Urinary bladder (tissue), 4 donors: ENCODE measurements at places on chromosomes 12 and 14. TPM values are rescaled to one million over a fixed set of nuclear protein-coding genes. Genes with fewer than 3 reads are reported as not detected.

- no peak for DNase-seq
Measured at GRCh38 chr14:71618716-71619115, 313.5 kb upstream of the RGS6 start.

DNA sequence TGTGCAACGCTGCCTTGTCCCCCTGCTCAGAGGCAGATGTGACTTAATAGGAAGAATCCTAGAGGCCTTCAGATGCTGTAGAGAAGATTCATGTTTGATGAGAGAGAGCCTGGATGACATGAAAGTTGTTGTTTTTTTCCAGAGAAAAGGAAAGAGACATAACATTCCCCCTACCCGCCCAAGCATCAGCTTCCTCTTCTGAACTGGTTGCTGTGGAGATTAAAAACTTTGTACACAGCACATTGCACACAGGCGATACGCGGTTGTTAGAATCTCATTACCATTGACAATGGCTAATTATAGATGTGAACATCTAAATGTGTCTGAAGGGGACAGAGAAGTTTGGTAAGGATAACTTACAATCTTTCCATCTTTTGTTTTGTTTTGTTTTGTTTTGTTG, 13.6 kb upstream of the ETFBKMT start:
- no peak for DNase-seq

- no peak for DNase-seq
Measured at GRCh38 chr14:32677129-32677780, 261.4 kb upstream of the NPAS3 start.

GRCh38 chr14:71856199-71856919, 75.9 kb upstream of the RGS6 start:
- no peak for DNase-seq

DNA sequence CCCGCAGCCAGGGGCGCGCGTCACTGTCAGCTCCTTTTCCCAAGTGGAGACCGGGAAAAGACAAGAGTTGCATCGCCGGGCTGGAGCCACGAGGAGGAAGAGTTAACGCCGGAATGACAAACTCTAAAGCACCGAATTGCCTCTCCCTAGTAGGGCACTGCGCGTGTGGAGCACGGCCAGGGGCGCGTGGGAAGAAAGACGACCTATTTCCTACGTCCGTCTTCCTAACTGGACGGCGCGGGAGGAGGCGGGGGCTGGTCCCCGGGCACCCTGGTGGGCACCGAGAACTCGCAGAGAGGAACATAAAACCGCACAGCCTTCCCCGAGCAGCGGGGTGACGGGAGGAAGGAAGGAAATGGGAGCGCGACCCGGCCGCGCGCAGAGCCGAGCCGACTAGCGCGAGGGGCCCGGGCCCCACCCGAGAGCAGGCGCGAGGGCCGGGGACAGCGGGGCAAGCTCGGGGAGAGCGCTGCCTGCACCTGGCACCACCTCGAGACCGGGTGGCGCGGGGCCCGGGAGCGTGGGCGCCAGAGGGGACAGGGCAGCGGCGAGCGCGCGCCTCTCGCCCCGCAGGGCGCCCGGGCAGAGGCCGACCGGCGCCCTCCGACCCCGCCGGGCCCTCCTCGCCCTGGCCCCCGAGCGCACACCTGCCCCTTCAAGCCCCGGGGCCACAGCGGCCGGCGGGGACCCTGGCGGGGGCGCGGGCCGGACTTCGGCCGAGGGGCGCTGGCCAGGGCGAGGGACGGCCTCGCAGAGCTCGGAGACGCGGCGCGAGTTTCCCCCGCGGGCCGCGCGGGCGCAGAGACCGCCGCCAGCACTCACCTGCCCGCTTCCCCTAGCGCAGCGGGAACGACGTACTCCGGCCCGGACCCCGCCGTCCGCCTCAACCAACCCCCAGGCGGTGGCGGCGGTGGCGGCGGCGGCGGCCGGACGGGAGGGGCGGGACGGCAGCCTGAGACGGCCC, at the start of gene SETD3:
Gene SETD3 (minus strand): TSS at position 954 of the 964 bp plus-strand sequence. CDS start 15,054 bp downstream, outside the sequence.
- DNase-seq, result no peak

- DNase-seq, result no peak
Measured at GRCh38 chr12:6938353-6939190, 5.0 kb upstream of the RNU7-1 start.

Gene OLR1
- total RNA-seq, result 1.2 TPM

Gene ABCB9
- total RNA-seq, result 6.6 TPM

Gene AQP2
- not detected for total RNA-seq

Gene TTC9
- 1.7 TPM for total RNA-seq

Gene TMEM253
- 0.37 TPM for total RNA-seq

Gene MMP17
- total RNA-seq, result 3.9 TPM
